ENCODE measurements at places on chromosomes 4 and X.

DNA sequence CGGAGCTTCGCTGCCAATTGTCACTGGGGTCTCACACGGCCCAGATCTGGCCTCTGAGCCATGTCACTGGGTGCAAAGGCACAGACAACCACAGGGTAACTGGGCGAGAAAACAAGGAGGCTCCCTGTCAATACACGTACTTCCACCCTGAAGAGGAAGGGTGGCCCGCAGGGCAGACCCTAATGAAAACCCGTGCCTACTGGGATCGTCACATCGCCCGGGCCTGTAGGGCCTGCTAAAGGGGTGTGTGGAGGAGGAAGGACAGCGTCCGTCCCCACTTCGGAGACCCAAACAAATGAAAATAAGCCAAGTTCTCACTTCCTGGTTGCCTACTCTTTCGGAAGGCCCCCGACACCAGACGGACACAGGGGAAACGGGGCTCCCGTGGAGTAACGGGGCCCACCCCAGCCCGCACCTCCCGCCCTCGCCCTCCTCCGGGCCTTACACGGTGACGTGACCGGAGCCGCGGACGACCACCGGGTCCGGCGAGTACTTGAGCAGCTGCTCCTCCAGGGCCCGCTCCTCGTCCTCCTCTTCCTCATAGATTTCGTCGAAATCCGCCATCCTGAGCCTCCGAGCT is 578 bp downstream of the CHIC2 start:
- no peak for DNase-seq

- no peak for DNase-seq
Measured at GRCh38 chr4:160370046-160370445, 1267.2 kb downstream of the RAPGEF2 start.

- no peak for DNase-seq
Measured at GRCh38 chrX:2596045-2596444, 95.0 kb upstream of the CD99 start.

DNA sequence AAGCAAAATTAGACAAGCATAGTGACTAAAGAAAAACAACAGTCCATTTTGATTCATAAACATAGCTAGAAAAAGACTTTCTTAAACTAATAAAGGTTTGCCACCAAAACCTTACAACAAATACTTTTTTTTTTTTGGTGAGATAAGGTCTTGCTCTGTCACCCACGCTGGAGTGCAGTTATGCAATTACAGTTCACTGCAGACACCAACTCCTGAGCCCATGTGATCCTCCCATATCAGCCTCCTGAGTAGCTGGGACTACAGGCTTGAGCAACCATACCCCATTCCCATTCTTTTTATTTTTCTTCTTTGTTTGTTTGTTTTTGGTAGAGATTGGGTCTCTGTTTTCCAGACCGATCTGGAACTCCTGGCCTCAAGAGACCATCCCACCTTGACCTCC is 247.2 kb upstream of the ADGRL3 start:
- DNase-seq: no peak

DNA sequence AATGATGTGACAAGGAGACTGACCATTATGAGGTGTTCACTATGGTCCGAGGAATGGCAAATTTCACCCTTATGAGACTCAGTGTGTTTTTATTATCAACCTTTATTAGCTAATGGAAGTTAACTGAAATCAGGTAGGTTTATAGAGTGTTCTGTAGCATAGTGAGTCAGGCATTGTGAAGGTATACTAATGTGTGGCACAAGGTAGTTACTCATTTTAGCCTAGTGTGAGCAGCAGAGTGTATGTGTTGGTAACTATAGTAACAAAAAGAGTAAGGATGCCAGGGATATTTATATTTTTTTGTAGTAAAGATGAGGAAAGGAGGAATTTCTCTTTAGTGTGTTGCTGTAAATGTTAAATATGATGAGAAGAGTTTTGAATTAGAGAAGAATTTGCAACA is 12.0 kb downstream of the PDLIM5 start:
- DNase-seq: no peak

GRCh38 chr4:38668203-38668971 is 4.4 kb downstream of the KLF3 start:
- no peak for DNase-seq

DNA sequence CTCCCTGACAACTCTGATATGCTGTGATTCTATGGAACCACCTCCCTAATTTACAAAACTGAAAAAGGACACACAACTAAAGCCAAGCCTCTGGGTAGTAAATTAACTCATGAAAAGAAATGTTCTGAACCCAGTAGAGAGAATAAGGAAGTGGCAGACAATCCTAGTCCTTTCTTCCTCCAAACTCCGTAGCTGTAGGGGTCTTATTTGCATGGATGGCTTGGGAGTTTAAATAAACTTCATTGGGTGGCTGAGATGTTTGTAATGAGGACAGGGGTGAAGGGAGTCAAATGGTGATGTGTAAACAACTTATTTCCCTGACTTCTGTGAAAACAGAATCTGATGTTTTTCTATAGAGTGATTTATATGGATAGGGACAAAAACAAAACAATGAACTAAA is 59.3 kb downstream of the GPC3 start:
- no peak for DNase-seq

- no peak for DNase-seq
Measured at GRCh38 chrX:9339603-9340491, 125.0 kb upstream of the TBL1X start.

DNA sequence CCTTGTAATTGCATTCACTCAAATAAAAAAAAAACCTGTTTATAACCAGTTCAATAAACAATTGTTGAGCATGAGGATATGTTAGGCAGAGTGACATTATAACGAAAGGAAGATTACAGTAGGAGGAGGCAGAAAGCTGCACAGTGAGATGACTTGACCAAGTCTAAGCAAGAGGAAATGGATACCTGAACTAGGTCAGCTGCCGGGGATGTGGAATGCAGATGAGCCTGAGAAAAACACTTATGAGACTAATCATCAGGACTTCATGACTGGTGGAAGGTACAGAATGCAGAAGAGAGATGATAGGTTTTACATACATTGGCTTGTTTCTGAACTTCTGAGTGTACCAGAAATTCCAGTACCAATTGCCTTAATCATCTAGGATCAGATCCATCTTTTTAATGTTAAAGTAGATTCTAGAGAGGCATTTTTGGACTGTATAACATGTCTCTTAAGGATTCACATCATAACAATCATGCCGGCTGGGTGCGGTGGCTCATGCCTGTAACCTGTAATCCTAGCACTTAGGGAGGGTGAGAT is 208.1 kb upstream of the PPP3CA start:
- no peak for DNase-seq

GRCh38 chr4:89586864-89587263 is 250.1 kb downstream of the SNCA start:
- no peak for DNase-seq

- no peak for DNase-seq
Measured at GRCh38 chr4:61180405-61180804, 19.7 kb upstream of the ADGRL3 start.
